Cortex of kidney (tissue), 1 donor: ENCODE measurements at places on chromosomes 2 and 18.

DNA sequence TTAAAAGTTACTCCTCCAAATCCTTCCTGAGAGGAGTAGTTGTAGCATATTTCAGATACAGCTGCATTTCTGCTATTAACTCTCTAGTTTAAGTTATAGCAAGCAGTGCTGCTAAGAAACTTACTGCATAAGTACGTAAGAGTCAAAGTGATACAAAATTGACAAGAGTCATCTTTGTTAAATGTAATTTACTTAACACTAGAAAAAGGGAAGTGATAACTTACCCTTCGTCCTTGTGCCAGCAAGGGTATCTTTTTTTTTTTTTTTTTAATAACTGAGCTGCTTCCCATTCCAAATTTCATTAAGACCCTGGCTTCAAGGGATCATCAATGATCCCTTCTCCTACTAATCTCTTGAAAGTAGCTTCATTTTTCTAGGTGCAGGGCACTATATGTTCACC lies 493.0 kb downstream of the PLCL1 start:
- no peak for DNase-seq

- DNase-seq = no peak
Observed at GRCh38 chr2:151973901-151974199, 125.0 kb downstream of the CACNB4 start.

GRCh38 chr18:13302457-13303225 lies 84.1 kb downstream of the LDLRAD4 start:
- no peak for DNase-seq

DNA sequence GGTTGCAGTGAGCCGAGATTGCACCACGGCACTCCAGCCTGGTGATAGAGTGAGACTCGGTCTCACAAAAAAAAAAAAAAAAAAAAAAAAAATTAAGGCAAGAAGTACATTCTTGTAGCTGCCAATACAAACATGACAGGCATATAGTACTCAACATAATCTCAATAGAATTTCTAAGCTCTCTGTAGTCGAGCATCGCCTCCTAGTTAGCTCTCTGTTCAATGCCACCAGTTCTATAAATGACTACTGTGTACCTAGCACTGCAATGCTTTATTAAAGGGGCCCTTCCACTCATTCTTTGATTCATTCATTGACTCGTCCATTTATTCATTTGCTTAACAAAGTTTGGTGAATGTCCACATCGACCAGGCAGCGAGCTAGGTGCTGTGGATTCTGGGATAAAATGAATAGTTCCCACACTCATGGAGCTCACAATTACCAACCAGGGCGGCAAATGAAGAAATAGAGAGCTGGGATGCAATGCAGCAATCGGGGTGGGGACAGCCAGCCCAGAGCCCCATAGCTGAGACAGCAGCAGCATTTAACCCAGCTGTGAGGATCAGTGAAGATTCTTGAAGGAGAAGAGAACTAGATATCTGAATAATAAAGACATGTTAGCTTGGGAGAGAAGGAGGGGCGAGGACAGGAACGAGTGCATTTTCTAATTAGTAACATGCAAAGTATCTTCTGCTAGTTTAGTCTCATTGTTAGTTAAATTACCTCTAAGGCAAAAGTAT lies 349.8 kb downstream of the LPIN1 start:
- DNase-seq = no peak

DNA sequence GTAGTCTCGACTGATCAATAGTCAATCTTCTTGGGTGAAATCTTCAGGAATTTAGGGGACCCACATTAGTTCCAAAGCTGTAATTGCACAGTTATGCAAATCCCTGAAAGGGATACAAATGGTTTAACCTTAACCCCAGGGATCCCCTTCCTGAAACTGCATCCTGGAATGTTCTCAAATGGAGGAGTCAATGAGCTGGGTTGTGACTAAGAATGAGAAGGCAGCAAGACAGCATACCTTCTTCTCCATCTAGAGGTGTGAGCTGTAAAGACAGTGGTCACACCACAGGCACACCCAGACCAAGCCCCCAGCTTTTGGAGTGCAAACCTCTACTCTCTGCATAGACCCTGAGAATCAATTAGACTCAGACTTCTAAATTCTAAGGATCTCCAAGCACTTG lies 164.7 kb upstream of the MEIS1 start:
- no peak for DNase-seq

GRCh38 chr2:241858206-241859016 lies at the start of gene PDCD1:
Gene PDCD1 (minus strand): TSS chr2:241858894. CDS start chr2:241858838, 56 bp downstream.
- DNase-seq = no peak

DNA sequence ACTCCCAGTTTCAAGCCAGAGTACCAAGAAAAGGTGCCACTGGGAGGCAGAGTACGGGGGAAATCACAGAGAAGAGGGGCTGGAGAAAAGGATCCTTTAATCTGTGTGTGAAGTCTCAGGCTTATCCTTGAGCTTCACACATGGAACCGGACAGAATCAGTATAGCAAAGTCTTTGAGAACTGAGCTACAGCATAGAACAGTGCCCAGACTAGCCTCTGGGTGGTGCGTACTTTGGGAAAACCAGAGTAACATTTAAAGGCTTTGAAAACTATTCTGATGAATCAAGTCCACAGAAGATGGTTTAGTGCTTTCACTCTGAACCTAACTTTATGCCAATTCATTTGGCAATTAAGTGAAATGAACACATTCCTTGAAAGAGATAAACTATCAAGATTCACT lies 83.1 kb downstream of the BABAM2 start:
- DNase-seq = no peak

DNA sequence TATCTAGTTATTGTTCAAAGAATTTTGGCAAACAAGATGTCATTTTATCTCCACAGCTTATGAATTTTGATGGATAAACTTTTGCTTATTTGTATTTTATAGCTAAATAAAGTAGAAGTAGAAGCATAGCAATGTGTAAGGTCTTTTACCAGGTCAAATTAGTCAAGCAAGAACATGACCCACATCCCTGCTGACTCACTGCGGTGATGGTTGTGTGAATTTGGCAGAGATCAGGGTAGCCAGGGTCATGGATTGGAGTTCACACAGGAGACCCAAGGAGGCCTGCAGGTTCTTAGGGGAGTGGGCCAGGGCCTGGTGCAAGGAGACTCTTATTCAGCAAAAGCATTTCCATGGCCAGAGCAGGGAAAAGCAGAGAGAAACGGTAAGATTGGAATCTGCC lies 18.7 kb downstream of the SP140 start:
- no peak for DNase-seq

GRCh38 chr2:131519466-131519865 lies 8.2 kb upstream of the CCDC74A start:
- DNase-seq = no peak

DNA sequence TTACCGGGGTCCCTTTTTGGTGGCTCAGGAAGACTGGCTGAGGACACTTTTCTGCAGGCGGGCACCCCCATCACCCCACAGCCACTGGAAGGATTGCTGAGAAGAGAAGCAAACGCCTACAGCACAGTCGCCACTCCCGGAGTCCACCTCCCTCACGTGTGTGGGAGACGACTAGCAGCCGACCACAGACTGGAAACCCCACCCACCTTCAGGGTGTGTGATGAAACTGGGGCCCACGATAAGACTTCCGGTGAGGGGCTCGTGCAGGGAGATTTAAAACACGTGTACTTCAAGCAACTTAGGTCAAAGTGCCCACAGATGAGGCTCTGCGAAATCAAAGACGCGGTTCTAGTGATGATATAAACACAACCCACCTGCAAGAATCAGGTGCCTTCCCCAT lies 26.3 kb downstream of the MBP start:
- no peak for DNase-seq

DNA sequence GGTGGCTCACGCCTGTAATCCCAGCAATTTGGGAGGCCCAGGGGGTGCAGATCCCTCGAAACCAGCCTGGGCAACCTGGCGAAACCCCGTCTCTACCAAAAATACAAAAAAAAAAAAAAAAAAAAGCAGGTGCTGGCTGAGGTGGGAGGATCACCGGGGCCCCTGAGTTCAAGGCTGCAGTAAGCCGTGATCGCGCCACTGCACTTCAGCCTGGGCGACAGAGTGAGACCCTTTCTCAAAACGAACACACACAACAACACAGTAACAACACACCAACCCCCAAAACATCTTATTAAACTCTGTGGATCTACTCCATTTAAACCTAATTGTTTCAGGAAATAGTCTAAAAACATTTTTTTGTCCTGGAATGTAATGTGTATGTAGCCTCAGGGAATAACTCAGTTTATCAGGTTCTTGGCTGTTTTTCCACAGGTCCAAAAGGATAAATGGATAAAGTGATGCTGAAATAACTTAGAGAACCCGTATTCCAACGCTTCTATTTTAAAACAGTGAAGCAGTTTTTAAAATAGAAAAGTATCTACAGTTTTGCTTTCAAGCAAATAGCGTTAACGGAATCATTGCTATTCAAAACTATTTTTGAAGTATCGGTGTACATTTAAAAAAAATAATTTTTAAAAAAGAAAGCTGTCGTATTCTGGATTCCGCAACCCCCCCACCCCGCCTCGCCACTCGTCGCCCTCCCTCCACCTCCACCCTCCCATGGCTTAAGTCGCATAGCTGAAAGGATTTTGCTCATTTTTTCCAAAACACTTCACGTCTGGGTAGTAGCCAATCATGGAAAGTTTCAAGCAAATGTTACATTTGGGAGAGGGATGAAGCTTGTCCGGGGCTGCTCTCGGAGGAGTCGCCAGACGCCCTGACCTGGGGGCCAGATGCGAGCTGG lies 895 bp upstream of the GLS start:
- DNase-seq = no peak

DNA sequence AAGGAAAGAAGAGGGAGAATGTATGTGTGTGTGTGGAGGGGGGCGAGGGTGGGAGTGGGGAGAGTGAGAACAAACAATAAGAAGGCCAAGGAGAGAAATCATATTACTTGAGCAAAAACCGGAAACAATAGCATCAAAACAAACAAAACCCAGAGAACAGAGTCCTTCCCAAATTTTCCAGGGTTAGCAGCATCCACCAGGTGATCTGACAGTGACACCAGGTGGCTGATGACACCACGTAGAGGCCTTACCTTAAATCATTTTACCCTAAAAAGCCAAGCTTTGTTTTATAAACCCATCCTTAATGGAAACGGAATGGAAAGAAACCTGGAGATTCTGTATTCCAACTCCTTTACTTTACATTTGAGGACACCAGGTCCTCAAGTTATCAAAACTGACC lies 42.9 kb downstream of the CDCA7 start:
- no peak for DNase-seq

GRCh38 chr2:136051725-136052048 lies 66.3 kb upstream of the DARS1 start:
- DNase-seq = no peak

GRCh38 chr18:23927821-23928746 lies 86.5 kb upstream of the TTC39C start:
- no peak for DNase-seq

DNA sequence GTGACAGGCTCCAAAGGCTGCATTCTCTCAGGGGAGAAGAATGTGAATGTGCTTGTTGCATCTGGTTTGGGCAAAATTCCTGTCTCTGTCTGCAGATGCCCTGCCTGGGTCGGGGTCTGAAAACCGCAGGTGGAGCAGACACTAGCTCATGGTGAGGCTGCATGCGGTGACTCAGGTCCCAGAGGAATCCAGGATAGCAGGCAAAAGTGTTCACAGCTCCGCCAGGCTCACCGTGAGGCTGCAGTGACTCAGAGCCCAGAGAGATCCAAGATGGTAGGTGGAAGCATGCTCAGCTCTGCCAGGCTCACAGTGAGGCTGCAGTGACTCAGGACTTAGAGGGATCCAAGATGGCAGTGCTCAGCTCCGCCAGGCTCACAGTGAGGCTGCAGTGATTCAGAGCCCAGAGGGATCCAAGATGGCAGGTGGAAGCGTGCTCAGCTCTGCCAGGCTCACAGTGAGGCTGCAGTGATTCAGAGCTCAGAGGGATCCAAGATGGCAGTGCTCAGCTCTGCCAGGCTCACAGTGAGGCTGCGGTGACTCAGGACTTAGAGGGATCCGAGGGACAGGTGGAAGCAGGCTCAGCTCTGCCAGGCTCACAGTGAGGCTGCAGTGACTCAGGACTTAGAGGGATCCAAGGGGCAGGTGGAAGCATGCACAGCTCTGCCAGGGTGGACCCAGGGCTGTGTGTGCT lies 200.5 kb downstream of the ACKR3 start:
- no peak for DNase-seq

DNA sequence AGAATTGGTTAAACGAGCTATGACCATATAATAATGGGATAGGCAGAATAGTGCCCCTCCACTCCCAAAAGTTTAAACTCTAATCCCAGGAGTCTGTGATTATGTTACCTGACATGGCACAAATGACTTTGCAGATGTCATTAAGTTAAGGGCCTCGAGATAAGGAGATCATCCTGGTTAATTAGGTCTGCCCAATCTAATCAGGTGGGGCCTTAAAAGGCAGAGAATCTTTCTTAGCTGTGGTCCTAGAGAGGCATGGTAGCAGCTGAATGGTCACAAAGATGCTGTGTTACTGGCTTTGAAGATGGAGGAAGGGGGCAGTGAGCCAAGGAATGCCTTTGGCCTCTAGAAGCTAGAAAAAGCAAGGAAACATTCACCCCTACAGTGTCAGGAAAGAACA lies 31.1 kb downstream of the TACR1 start:
- no peak for DNase-seq

GRCh38 chr2:237723023-237723422 lies 75.6 kb upstream of the RBM44 start:
- DNase-seq = no peak
